ENCODE measurements at places on chromosomes 6 and 20.

DNA sequence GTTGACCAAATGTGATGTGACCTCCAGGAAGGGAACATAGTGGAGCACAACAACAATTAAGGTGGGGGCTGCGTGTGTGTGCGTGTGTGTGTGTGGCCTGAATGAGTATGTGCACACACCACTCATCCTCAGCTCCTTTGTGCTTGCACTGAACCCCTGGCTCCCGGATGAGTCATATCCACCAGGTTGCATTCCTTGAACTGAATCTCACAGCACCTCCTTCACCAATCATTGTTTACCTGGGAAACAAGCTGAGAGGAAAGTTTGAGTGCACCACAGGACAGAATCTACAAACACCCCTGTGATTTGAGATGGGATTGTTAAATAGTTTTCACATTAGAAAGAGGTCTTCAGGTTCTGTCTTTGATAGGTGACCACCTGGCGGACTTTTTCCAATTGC, 33.7 kb upstream of the GPR6 start:
- no peak for DNase-seq
- H3K27ac ChIP-seq, result no peak overlapping the region
- no peak overlapping the region for H3K4me3 ChIP-seq
- H3K36me3 ChIP-seq, result no peaks in the 10 kb centered on the region
- peaks cover 5% of the 10 kb centered on the region for H3K27me3 ChIP-seq

GRCh38 chr6:157881342-157881741, 58.3 kb downstream of the SNX9 start:
- no peaks in the 10 kb centered on the region for H3K27me3 ChIP-seq
- no peak for DNase-seq
- no peaks in the 10 kb centered on the region for H3K4me1 ChIP-seq
- H3K4me3 ChIP-seq, result no peak overlapping the region

DNA sequence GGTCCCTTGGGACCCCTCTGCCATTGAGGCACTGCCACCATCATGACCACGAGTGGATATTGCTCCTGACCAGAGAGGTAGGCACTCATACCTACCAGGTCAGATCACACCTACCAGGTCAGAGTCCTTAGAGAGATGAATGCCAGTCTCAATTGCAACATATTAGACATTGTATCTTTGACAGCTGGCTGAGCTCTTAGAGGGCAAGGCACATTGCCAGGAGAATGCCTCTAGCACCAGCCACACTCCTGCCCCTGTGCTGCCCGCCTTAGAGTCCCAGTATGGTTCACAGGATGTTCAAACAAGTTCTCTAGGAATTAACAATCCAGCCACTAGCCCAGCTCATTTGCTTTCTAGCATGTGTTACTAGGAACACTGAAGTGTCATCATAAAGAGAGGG, 65.9 kb downstream of the TMEM244 start:
- H3K27ac ChIP-seq, result no peak overlapping the region
- no peaks in the 10 kb centered on the region for H3K27me3 ChIP-seq
- H3K4me1 ChIP-seq, result no peaks in the 10 kb centered on the region
- no peak for DNase-seq
- no peaks in the 10 kb centered on the region for H3K36me3 ChIP-seq

DNA sequence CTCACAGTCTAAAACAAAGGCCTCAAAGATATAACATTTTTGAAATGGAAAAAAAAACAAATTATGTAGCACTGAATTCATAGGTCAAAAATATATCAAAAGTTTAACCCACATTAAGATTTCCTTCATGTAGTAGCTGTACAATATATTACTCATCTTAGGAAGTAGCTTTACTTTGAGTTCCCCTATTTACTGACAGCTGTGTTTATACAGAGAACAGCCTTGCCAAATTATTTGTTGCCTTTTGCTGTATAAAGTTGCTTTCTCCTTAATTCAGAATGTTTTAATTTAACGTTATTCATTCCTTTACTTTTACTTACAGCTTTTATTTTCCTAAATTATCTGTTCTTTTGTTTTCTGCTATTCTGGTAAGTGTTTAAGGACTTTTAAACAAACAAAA, 181.0 kb downstream of the COL12A1 start:
- no peaks in the 10 kb centered on the region for H3K36me3 ChIP-seq
- no peak overlapping the region for H3K4me3 ChIP-seq
- no peak for DNase-seq
- no peak overlapping the region for H3K27ac ChIP-seq
- H3K27me3 ChIP-seq, result no peaks in the 10 kb centered on the region

DNA sequence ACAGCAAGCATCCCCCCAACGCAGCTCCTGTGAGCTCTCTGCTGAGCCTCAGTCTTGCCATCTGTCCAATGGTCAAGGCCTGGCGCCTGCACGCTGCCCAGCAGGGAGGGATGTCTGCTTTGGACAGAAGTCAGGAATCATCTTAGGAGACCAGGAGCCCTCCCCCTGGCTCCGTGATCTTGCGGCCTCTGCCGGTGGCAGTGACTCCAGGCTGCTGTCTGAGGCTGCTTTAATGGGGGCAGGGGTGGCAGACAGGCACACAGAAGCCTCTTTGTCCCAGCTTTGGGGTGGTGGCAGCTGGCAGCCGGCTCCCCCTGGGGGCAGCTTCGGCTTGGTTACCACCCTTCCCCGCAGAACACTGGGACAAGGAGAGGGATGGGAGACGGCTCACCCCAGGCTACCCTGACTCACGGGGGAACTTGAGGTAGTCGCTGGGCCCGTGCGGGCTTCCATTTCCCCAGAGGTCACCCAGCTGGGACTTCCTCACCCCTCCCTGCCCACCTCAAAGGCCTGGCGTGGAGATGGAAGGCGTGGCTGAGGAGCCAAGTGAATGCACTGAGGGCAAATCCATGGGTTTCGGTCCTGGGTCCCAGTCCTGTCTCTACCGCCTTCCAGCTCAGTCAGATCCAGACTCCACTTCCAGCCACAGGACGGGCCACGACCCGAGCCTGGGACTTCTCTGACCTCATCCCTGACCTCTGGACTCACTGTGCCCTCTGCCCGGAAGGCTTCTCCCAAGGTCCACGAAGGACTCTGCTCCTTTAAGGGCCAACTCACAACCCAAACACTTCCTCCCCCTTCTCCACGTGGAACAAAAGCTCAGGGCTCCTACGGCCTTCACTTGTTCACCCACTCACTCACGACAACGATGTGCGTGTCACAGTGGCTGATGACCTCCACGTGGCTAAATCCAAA, 14.8 kb downstream of the PEDS1 start:
- H3K36me3 ChIP-seq, result peaks cover 28% of the 10 kb centered on the region
- DNase-seq, result no peak
- H3K27me3 ChIP-seq, result no peaks in the 10 kb centered on the region

GRCh38 chr20:4065391-4065844, 50.1 kb upstream of the RNF24 start:
- H3K27me3 ChIP-seq, result no peaks in the 10 kb centered on the region
- peak overlapping the region; percentile 72 for H3K27ac ChIP-seq
- no peaks in the 10 kb centered on the region for H3K36me3 ChIP-seq
- DNase-seq, result no peak

DNA sequence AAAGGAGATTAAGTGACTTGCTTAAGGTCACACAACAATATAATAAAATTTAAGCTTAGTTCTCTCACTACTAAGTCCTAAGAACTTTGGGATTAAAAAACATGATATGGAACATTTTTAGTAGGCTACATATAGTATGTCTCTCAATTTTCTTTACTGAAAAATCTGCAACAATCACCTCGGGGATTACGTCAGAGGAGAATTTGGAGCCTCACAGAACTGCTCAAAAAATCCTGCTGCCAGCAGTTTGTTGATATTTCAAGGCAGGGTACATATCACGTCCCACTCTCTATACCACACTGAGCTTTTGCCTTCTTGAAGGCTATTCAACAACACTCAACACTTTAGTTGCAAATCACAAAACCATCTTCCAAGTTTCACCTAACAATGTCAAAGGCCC, 561.6 kb upstream of the BTBD3 start:
- H3K36me3 ChIP-seq, result no peaks in the 10 kb centered on the region
- no peaks in the 10 kb centered on the region for H3K27me3 ChIP-seq
- no peak overlapping the region for H3K27ac ChIP-seq
- no peak overlapping the region for H3K4me3 ChIP-seq
- no peaks in the 10 kb centered on the region for H3K4me1 ChIP-seq

- H3K4me3 ChIP-seq, result no peak overlapping the region
- no peak overlapping the region for H3K27ac ChIP-seq
- DNase-seq, result no peak
- H3K36me3 ChIP-seq, result peaks cover 5% of the 10 kb centered on the region
Observed at GRCh38 chr6:16157909-16158308, 29.0 kb downstream of the MYLIP start.

DNA sequence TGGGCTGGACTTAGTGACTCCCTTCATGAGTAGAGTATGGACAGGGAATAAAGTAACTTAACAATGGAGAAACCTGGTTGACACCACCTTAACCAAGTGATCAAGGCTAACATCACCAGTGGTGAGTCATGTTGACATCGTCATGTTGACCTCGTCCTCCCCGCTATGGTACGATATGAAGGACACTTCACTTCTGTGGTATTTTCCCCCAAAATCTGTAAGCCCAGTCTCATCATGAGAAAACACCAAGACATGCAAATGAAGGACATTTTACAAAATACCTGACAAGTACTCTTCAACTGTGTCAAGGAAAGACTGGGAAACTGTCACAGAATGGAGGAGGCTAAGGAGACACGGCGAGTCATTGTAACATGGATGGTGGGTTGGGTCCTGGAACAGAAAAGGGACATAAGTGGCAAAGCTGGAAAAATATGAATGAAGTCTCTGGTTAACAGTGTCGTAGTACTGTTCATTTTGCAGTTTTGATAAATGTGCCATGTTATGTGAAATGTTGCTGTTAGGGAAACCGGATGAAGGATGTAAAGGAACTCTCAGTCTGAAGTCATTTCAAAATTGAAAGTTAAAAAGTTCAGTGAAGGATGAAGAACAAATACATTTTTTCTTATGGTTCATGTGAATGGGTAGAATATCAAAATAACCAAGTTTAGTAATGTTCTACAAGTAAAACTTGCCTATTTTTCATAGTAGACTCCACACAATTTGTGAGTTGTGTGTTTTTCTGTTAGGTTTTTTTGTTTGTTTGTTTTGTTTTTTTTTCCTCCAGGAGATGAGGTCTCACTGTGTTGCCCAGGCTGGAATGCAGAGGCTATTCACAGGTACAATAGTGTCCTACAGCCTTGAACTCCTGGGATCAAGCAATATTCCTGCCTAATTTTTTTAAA, 247.5 kb downstream of the TMEM242 start:
- no peak overlapping the region for H3K27ac ChIP-seq
- H3K4me1 ChIP-seq, result peaks cover 24% of the 10 kb centered on the region
- H3K4me3 ChIP-seq, result no peak overlapping the region
- no peaks in the 10 kb centered on the region for H3K36me3 ChIP-seq

DNA sequence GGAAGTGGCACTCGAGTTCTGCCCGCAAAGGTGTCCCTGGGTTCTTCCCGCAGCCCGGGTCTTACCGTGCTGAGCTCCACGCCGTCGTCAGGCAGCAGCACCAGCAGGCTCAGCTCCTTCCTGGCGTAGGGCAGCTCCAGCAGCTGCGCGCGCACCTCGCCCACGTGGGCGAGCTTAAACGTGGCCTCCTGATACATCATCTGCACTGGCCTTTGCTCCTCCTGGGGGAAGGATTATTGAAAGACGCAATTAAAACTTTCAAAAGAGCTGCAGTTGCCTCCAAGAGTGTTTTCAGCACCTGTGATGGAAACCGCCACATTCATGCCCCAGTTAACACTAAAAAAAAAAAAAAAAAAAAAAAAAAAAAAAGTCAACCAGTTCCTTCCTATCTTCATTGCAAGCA, 11.3 kb downstream of the SERPINB9 start:
- no peak for DNase-seq
- H3K27ac ChIP-seq, result no peak overlapping the region
- H3K27me3 ChIP-seq, result no peaks in the 10 kb centered on the region
- H3K36me3 ChIP-seq, result no peaks in the 10 kb centered on the region
- H3K4me3 ChIP-seq, result no peak overlapping the region

DNA sequence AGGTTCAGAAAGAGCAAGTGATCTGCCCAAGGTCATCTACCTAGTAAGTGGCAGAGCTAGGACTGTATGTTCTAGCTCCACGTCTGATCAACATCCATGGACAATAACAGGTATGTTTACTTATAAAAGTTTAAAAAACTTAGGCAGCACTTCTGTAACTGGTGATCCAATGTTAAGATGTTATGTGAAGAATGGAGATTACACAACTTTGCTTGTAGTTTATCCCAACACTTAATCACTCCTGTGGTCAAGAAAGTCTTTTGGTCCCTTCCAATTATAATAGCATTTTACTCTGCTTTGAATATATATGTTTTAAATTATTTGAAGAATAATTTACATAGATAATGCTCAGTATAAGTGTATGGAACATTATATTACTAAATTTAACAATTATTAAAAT, 4.8 kb downstream of the FBXO30 start:
- H3K36me3 ChIP-seq, result peaks cover 4% of the 10 kb centered on the region
- H3K27me3 ChIP-seq, result no peaks in the 10 kb centered on the region
- no peak for DNase-seq
- H3K4me1 ChIP-seq, result no peaks in the 10 kb centered on the region

- no peaks in the 10 kb centered on the region for H3K36me3 ChIP-seq
- H3K27me3 ChIP-seq, result no peaks in the 10 kb centered on the region
- H3K4me1 ChIP-seq, result peaks cover 33% of the 10 kb centered on the region
- no peak overlapping the region for H3K27ac ChIP-seq
- DNase-seq, result no peak
Observed at GRCh38 chr6:45441851-45442453, 64.2 kb upstream of the SUPT3H start.

DNA sequence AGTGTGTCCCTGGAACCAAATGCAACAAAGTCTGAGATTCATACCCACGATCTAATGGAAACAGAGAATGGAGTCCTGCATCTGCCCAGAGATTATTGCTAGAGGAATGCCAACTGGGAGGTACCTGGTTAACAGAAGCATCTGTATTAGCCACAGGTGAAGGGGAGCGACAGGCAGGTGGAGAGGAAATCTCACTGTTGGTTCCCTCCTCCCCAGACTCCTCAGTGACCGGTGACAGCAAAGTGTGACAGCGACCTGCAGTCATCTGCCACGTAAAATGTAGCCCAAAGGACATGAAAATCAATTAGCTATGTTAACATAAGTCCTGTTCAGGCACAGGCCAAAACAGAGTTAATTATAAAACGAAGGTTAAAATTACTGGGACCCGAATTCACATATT, 336.6 kb downstream of the SYNE1 start:
- H3K4me3 ChIP-seq, result no peak overlapping the region
- no peak overlapping the region for H3K27ac ChIP-seq
- DNase-seq, result no peak
- H3K4me1 ChIP-seq, result peaks cover 8% of the 10 kb centered on the region

DNA sequence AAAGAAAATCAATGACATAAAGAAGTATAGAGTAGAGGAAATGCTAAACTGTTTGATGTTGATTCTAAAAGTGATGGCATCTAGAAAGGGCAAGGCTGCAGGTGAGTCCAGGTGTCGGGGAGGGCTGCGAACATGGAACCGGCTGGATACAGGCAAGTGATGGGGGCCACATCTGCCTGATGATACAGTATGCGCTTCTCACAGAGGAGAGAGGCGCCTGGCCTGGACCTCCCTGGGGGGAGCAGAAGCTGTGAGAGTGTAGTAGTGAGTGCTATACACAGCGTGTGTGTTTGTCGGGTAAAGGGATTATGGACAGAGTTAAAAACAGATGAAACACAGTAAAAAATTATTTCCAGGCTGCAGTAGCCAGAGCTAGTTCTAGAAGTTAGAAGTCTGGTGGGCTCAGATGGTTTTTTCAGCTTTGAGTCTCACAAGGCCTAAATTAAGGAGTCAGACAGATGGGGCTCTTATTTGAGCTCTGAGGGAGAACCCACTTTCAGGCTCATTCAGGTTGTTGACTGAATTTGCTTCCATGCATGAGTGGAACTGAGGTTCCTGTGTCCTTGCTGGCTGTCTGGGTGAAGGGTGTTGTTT, 195.8 kb upstream of the ARG1 start:
- H3K27me3 ChIP-seq, result no peaks in the 10 kb centered on the region
- H3K4me3 ChIP-seq, result no peak overlapping the region
- DNase-seq, result no peak
- no peak overlapping the region for H3K27ac ChIP-seq
- H3K36me3 ChIP-seq, result no peaks in the 10 kb centered on the region
- H3K4me1 ChIP-seq, result no peaks in the 10 kb centered on the region
